ENCODE measurements at places on chromosomes 3 and 15.

- DNase-seq, result no peak
Measured at GRCh38 chr3:72368331-72368975, 479.8 kb downstream of the SHQ1 start.

DNA sequence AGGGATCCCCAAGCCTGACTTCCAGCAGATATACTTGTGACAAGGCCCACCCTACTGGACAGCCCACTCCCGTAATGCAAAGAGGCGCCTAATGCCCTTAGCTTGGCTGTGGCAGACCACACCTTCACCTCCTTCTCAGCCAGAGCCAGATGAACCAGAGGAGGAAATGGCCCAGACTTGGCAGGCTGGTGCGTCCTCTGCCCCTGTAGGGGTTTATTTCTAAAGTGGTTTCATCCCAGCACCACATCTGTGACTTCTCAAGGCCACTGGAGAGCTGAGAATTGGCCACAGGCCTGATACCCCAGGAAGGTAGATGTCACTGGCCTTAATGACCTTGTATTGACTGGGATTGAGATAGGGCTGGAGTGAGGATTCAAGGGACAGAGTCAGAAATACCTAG is 29.5 kb downstream of the BOC start:
- no peak for DNase-seq

DNA sequence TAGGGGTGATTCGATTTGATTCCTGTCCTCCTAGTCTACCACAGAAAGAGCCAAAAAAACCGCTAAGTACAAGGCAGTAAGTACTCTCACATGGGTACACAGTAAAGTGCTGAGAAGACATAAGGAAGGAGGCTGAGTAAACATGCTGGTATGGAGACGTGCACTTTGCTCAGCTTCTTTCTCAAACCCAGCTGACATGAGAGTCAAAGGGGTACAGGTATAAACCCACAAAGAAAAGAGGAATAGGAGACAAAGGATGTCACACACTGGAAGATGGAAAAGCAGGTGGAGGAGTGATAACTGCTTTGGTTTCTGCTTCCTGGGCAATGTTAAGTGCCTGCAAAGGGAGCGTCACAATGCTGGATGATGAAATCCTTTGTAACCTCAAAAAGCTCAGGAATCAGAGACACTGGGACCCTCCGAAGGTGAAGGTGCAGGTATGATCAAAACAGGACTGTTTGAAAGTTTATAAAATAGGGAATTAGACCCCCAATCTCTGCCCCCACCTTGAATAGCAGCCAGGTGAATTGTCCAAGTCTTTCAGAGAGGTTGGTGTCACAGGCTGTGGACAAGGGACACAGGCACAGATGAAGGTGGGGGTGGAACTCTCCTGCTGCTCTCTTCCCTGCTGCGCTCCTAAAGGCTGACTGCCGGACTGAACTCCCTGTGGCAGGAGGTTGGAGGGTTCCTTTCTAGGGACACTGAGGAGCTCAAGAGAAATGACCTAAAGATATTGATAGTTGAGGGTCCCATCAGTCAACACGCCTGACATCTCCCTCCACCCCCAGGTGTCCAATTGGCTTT is 101.8 kb downstream of the RAB11A start:
- DNase-seq, result no peak

DNA sequence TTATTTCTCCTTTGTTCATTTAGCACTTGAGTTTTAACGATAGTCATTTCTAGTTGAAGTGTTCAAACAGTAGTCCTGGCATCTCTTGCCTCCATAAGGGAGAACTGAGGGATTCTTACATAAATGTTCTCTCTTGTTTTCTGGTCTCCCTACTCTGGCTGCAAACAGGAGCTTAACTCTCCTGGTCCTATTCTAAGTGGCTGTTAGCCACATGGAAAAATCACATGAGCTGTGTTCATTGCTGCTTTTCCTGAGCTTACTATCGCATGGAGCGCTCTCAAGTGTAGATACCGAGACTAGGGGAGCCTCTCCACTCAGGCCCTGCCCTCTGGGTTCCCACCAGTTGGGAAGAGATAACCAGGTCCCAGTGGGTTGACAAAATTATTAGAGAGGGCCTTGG is 403.1 kb upstream of the TPM1 start:
- DNase-seq, result no peak

GRCh38 chr3:28240441-28240840 is 978 bp upstream of the CMC1 start:
- peak; percentile 7 for DNase-seq

DNA sequence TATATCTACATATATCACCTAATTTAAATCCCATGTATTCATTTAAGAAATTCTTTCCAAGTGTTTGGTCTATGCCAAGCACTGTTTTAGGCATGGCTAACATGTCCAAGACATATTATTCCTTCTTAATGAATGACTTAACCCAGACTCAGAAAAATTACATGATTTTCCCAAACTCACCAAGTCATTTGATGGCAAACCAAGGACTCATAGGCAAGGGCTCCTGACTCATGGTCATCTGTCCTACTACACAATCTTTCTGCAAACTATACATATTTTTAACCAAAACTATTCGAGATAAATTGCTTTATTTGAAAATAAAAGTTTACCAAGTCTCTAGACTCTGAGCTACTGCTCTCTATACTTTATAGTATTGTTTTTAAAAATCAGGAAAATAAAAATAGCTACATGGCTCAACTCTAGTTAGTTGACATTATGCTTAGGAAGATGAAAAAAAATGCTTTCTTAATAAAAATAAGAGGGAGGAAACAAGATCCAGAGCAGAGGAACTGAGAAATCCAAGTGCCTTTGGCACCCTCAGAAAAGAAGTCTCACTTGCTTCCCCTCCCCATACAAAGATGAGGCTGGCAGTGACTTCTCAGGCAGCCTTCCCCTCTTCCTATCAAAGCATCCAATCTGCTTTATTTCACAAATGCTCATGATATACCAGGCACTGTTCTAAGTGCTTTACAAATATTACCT is 182.2 kb downstream of the RSL24D1 start:
- DNase-seq, result no peak

- DNase-seq, result no peak
Measured at GRCh38 chr3:148255981-148256969, 441.4 kb upstream of the AGTR1 start.
